Hematopoietic multipotent progenitor cell treated with erythropoietin and hydrocortisone succinate and interleukin-3 and kit ligand, for 6 days (in vitro differentiated cells): ENCODE measurements at places on chromosomes 2 and 18.

DNA sequence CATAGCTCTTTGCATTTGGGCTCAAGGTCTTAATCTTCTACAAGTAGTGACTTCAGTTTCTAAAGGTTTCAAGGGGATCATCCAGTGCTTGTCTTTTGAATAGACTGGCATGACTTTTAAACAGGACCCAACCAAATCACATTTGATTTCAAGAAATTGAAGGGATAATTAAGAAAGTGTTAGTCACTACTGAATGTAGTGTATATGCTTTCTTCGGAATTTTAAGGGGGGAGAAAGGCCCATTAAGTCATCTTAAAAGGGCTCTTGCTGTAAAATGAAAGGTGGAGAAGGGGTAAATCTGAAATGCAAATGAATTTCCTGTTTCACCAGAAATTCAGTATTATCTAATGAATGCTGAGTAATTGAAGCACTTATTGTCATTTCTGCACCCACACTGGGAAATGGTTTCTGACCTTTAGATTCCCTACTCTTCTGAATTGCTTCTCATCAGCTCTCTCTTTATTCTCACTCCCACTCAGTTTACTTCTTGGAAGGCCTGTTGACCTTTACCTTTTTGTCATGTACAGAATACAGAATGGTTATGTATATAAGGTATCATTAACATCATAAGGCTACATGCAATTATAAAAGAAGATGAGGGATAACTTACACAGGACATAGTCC is 241.4 kb downstream of the SLC8A1 start:
- no peak for DNase-seq

DNA sequence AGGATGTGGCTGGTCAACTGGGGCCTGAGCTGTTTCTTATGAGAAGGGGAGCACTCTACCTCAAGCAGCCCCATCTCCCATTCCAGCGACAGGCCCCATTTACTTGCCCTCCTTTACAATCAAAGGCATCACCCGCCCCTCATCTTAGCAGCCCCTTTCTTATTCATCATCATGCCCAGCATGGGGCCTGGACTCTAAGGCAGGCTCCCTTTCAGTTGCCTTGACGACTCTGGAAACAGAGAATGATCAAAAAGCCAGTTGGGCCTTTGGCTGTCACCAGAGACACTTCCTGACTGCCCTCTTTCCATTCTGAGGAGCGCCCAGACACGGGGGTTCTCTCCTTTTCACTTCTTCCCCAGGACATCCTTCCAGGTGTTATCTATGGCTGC is 11.2 kb downstream of the CELF4 start:
- no peak for DNase-seq

DNA sequence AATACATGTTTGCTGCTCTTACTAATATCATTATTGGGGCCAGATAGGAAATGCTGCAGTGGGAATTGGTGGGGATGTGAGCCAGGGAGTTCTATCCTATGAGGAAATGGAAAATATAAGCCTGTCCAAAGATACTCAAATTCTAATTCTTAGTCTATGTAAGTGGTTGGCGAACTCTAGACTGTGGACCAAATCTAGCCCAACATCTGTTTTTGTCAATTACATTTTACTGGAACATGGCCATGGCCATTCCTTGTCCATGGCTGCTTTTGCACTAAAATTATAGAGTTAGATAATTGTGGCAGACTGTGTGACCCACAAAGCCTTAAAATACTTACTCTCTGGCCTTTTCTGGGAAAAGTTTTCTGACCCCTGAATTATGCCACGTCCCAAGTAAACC is 113.3 kb downstream of the MGAT5 start:
- DNase-seq: no peak

DNA sequence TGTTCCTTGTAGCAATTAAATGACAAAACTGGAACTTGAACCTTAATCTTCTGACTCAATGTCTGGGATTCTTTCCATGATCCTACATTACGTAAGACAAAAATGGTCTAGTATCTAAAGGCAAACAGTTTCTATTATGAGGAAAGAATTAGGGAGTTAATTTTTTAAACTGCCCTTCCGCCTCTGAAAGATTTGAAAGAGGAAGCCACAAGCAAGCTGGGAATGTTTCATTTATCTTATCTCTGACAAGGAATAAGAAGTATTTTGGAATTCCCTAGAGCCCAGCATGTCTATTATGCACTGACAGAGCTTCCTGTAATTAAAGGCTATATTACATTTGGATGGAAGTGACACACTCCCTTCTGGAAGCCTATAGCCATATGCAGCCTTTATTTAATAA is 558.8 kb upstream of the CDH2 start:
- no peak for DNase-seq

DNA sequence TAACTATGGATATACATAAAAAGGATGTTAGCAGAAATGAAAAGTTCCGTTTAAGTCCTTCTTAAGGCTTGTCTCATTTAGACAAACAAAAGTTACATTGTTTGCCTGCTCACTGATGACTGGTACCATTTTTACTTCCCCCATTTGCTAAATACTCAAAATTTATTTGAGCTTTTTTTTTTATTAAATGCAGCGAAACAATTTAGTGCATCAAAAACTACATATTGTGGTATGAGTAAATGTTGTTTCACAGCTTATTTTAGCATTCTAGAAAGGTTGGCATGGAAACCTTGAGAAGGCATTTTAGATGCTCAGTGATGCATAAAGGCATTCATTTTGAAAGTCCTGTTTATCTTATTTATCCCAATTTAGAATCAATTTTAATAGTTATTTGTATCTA is 100.0 kb downstream of the MAP2 start:
- DNase-seq: no peak

DNA sequence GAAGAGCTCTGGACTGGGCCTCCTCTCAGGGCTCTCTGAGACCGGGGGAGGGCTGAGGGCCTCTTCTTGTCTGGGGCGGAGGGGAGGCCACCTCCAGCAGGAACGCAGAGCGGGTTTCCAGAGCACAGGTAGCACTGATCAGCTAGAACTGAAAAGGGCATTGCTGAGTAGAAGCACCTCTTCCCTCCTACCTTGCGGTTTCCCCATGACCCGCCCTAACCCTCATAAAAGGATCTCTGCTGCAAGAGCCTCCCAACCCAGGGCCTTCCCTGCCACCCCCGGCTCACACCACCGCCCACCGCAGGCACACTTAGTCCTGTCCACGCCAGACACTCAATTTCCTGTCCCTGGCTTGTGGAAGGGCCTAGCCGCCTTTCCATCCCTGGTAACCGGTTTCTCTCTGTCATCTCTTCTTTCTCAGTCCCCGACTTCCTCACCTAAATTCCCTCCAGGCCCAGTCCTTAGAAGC is 966 bp downstream of the ADCY3 start:
- DNase-seq: peak; percentile 54

GRCh38 chr2:15693926-15694588 is 102.4 kb downstream of the DDX1 start:
- no peak for DNase-seq

- DNase-seq: no peak
Measured at GRCh38 chr2:143870696-143871095, 649.2 kb downstream of the ZEB2 start.

- DNase-seq: no peak
Measured at GRCh38 chr2:128901572-128902391, 583.1 kb upstream of the HS6ST1 start.

- DNase-seq: no peak
Measured at GRCh38 chr2:15385184-15385583, 175.9 kb downstream of the NBAS start.

GRCh38 chr18:39318008-39318407 is 1752.4 kb upstream of the CELF4 start:
- no peak for DNase-seq

- no peak for DNase-seq
Measured at GRCh38 chr2:6945087-6945813, 28.0 kb downstream of the RNF144A start.

- DNase-seq: no peak
Measured at GRCh38 chr18:25646971-25647370, 295.0 kb upstream of the ZNF521 start.

DNA sequence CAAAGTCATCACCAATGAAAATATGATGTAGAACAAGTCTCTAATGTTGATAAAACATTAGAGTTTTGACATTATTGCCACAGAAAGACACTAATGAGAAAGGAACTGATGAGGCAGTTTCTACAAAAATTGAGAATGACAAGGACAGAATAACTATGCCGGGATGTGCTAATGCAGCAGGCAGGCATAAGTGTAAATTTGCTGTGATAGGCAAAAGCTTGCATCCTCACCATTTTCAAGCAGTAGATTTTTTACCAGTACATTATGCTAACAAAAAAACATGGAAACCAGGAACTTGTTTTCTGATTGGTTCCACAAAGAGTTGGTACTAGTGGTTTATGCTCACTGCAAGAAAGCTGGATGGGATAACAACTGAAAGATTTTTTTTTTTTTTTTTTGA is 715.5 kb upstream of the LRRTM4 start:
- no peak for DNase-seq

GRCh38 chr2:42859006-42859552 is 66.7 kb upstream of the HAAO start:
- peak; percentile 93 for DNase-seq

GRCh38 chr2:218471036-218471435 is 52.1 kb downstream of the VIL1 start:
- peak; percentile 28 for DNase-seq

DNA sequence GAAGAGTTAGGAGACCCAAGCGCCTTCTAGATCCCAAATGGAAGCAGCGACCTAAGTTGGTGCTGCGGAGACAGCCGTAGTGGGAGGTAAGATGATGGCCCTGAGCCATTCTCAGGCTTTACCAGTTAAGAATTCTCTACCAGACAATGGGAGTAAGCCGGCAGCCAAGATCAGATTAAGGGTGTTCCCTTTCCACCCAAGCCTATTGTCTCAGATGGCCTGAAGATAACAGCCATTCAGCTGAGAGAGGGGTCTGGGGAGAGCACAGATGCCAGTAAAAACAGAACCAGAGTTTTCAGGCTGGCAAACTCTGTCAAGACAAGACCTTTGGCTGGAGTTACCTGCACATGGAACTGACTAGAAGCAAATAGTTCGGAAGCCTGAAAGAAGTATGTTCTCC is 191.7 kb upstream of the HAAO start:
- DNase-seq: no peak

- no peak for DNase-seq
Measured at GRCh38 chr2:6412533-6413091, 453.1 kb downstream of the CMPK2 start.

GRCh38 chr18:48673853-48674721 is 135.3 kb downstream of the CTIF start:
- peak; percentile 47 for DNase-seq

GRCh38 chr18:21949326-21950015 is 208.9 kb downstream of the MIB1 start:
- no peak for DNase-seq

DNA sequence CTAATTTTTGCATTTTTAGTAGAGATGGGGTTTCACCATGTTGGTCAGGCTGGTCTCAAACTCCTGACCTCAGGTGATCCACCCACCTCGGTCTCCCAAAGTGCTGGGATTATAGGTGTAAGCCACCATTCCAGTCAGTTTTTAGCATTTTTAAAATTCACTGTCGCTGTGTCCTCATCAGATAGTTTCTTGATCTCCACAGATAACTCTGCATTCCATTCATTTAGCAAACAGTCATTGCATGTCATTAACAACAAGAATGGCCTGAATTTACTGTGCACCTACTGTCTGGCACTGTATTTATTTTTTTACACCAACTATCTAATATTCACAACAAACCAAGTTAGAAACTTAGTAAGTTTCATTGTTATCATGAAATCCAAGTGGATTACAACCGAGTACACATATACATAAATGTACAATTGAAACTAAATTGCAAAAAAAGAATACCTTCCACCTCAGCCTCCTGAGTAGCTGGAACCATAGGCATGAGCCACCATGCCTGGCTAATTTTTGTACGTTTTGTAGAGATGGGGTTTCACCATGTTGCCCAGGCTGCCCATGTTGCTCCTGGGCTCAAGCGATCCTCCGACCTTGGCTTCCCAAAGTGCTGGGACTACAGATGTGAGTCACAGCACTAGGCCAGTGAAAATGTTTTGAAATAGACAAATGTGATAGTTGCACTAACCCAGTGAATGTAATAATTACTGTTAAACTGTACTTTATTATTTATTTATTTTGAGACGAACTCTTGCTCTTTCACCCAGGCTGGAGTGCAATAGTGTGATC is 4.3 kb downstream of the MCEE start:
- no peak for DNase-seq

- peak; percentile 84 for DNase-seq
Measured at GRCh38 chr2:28452534-28453081, 43.3 kb upstream of the PLB1 start.

DNA sequence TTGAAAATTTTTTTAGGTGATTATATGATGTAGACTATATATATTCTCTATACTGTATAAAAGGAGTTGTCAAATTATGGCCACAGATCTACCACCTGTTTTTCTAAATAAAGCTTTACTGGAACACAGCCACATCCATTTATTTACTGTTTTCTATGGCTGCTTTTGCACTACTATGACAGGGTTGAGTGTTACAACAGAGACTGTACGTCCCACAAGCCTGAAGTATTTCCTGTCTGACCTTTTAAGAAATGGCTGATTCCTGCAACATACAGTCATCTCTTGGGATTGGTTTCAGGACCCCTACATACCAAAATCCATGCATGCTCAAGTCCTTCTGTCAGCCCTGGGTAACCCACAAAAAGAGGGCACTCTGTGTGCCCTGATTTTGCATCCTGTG is 508.3 kb downstream of the TSN start:
- no peak for DNase-seq

DNA sequence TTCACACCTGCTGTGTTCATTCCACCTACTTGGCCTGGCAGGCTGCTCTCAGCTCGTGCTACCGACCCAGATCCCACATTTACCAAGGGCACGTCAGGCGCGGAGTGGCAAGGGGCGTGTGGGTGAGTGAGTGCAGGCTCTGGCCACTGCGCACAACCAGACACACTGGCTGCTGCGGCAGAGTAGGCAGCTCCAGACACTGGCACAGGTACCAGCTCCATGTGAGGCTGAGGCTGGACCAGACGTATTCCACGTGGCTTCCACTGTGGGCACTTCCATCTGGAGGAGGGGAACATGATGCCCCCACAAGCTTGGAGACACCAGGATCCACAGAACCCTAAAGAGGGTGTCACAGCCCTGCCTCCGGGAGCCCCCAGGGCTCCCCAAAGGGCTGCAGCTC is 74.6 kb upstream of the ZNF804A start:
- DNase-seq: no peak

DNA sequence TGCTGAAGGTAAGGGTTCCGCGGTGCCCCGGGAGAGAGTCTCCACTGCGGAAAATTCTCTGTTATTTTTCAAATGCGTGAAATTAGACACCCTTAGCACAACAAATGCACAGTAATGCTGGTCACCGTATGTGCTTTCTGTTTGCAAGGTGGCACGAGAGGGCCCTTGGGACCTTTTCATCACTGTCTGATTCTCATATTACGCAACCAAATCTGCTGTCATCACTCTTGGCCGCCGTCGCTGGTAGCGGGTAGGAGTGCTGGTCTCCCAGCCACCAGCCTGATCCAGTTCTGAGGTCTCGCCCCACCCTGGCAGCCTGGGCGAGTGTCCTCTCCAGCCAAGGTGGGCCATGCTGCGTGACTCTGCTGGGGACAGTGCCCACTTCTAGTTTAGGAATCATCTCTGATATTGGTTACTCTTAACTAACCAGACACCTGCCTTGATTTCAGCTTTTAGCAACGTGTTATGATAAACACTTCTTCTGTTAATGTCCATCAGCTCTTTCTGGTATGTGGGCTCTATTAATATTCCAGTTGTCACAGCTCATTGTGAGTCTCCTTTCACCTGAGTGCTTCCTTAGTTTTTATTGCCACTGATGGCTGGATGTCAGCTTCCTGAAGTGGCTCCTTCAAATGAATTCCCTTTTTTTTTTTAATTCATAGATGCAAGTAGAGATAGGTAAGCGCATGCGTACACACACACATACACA is 199.4 kb downstream of the GBX2 start:
- no peak for DNase-seq
